Stimulated activated CD8-positive, alpha-beta memory T cell treated with anti-CD3 and anti-CD28 coated beads, Interleukin-7, amount 100 ng/mL, for 24 hours (primary cell): ENCODE measurements at places on chromosomes 1 and 21.

- DNase-seq = no peak
These were observed 79.1 kb downstream of the FMN2 start for GRCh38 chr1:240170806-240171205.

GRCh38 chr1:116574581-116575291, 3.9 kb upstream of the CD58 start:
- no peak for DNase-seq

DNA sequence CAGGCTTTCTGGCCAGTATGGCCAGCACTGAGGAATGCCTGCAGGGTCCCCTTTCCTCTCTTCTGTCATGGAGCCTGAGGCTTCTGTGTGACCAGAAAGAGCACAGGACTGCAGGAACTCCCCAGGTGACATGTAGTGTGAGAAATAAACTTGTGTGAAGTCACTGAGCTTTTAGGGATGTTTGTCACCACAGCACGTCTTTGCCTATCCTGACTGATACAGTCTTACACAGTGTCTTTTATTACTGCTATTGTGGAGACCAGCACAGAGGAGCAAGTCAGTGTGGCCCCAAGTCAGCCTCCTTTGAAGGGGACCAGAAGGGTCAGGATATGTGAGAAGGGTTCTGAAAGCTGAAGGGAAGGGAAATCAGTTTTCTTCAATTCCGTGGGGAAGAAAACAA, 102.5 kb downstream of the LAMC2 start:
- no peak for DNase-seq

DNA sequence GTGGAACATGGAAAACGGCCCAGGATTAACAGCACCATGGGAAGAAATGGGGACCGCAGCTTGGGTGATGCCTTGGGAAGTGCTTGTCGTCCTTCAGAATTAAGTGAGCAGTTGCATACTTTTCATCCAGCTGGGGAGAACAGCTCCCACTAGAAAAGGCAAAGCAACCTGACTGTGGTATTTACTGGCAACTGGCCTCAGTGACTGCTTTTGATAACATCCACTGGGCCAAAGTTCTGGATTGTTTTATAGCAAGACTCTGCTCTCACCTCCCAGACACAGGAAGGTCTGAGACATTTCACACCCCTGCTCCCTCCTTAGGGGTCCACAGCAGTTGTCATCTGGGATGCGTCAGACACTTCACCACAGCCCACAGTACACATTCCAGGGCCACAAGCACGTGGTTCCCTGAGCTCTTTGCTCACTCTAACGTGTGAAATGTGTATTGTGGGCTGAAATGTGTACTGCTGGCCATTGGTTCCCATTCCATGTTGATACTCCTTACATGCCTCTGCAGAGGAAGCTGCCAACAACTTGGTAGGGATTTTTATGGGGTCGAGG, 6.6 kb downstream of the PAPPA2 start:
- DNase-seq = no peak

DNA sequence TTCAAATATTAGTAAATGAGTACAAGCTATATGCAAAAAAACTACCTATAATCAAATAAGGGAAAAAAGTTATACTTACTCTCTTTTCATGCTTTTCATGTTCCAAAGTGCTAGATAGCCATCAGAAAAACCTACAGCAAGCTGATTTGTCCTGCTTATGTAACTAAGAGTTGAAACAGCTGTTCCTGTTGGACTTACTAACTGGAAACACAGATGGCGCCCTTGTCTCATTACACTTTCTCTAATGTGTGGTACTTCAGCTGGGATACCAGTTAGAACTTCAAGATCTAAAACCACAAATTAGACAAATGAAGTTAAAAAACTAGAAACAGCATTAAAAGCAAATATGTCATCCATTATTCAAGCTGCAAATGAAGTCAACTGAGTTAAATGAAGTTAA, 24.3 kb downstream of the AHCTF1 start:
- DNase-seq = no peak

DNA sequence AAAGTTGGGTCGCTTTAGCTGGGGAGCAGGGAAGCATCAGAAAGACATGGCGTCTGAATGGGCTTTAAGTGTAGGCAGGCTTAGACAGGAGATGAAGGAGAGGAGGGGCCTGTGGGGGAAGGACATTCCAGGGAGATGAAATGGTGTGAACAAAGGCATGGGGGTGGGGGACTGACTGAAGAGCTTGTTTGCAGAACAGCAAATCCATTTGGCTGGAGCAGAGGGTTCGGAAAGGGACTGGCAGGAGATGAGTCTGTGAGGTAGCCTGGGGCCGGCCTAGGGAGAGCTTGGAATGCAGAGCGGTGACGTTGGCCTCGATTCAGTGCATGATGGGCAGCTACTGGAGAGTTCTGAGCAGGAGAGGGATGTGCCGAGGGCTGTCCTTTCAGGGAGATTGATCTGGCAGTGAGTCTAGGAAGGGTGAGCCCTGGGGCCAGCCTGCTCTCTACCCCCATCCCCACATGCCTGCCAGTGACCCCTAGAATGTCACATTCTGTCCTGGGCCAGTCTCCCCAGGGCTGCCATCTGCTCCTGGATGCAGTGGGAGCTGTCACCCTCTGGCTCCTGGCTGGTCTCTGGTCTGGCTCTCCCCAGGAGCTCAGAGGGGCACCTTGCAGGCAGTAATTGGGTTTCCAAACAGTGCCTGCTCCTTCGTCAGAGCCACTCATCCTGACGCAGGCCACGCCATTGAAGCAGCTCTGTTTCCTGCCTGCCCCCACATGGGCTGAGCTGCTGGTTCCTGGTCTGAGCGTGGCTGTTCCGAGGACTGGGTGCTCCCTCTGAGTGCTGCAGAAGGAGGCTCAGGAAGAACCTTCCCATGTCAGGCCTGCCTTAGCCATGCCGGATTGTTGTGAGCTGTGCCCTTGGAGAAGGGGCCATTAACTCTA, 22.3 kb upstream of the TMEM222 start:
- DNase-seq = no peak

- no peak for DNase-seq
These were observed 12.5 kb downstream of the ACTRT2 start for GRCh38 chr1:3033790-3034090.

DNA sequence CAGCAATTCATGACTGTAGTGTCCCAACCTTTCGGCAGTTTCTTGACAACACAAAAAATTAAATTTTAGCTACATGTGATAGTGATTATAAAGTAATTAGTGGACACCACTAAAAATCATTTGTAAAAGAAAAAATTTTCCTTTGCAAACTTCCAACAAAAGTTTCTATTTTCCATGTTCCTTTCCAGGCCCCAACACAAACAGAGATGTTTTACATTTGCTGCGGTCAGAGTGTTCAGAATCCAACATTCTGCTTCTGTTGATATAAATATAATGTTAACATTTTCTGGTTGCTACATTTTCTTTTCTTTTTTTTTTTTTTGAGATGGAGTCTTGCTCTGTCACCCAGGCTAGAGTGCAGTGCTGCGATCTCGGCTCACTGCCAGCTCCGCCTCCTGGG, 54.9 kb upstream of the WLS start:
- DNase-seq = no peak

- DNase-seq = no peak
These were observed 21.0 kb downstream of the SLC37A1 start for GRCh38 chr21:42534421-42535378.

- no peak for DNase-seq
These were observed 17.4 kb downstream of the PDXK start for GRCh38 chr21:43736224-43736883.

- DNase-seq = no peak
These were observed 40.0 kb downstream of the PDC start for GRCh38 chr1:186420923-186421322.
